ENCODE measurements at places on chromosomes 13 and 19.

DNA sequence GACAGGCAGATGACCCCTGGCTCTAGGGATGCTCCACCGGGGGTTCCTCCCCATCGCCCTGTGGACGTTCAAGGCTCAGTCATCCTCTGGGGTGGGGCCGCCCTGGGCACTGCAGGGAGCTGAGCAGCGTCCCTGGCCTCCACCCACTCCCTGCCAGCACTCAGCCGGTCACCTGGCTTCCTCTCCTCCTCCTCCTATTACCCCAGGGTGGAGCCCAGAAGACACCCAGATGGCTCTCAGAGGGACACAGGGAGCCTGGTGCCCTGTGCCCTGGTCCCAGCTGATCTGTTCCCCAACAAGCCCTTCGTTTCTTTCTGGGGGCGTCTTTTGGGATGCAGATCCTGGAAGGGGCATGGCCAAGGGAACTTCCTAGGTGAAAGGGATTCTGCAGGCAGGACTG is 3.7 kb upstream of the MKNK2 start:
- DNase-seq, result no peak

GRCh38 chr13:80436571-80437169 is 95.7 kb upstream of the SPRY2 start:
- DNase-seq, result no peak

- no peak for DNase-seq
These were observed 116.0 kb downstream of the TEX29 start for GRCh38 chr13:111436446-111436845.

GRCh38 chr19:3982701-3983541 is 2.3 kb downstream of the EEF2 start:
- DNase-seq, result peak; percentile 23

GRCh38 chr13:94267581-94268366 is 211.7 kb downstream of the DCT start:
- no peak for DNase-seq

DNA sequence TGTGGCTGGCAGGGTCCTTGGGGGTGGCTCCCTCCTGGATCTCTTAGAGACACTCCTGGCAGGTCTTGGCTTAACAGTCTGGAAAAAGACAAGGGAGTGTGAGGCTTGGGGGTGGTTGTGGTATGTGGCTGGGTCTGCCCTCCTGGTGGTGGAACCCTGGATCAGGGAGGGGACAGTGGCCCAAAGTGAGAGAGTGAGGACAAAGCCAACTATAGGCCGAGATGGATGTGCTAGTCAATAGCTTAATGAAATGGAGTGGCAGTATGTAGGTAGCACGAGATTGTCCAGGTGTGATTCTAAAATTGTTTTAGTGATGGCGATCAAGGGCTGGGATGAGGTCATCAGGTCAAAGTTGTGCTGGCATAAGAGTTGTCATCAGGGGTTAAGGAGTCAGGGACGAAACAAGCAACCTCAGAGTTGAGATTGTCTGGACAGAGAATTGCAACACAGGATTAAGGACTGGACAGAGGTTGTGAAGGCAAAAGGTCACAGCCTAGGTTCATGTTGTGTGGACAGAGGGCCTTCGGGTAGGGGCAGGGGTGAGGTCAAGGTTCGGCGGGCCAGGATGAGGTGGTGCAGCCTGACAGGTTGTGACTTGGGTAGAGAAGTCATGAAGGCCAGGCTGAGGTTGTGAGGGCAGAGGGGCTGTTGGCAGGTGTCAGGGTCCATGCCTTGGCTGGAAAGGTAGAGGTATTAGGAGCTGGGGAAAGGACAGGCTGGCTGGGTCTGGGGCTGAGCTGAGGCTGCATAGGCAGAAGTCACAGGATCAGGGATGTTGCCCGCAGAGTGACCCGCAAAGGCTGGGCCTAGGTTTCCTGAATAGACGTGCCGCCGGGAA is 4.5 kb upstream of the RASAL3 start:
- no peak for DNase-seq

DNA sequence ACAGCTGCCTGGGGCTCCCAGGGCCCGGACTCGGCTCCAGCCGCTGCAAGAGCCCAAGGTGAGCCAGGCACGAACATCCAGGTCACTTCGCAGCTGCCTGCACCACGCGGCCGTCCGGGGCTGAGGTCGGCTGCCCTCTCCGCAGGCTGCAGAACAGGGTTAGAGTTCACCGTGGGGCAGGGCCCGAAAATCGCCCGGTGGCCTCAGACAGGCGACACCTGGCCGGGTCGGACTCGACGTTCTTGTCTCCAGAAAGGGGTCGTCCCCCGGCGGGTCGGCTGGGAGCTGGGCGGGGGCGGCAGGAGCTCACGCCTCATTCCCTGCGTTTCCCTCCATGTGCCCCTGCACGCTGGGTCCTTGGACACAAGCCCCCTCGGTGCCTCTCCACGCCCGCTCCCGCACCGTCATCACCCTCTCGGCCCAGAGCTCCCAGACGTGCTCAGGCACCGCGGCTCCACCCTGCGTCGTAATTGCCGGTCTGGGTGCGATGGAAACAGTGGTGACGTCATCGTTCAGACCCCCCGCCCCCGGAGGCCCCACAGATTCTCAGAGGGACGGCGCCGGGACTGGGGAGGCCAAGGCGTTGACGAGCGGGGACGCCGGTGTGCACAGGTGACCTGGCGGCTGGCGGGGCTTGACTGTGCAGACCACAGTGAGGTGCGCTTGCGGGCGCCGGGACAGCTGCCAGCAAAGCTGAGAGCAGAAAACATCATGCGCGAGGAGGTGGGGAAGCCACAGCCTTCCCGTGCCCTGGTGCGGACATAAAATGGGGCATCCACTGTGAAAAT is 4.0 kb upstream of the GRIN3B start:
- DNase-seq, result peak; percentile 69

GRCh38 chr19:17107546-17108452 is 32.2 kb downstream of the MYO9B start:
- no peak for DNase-seq

GRCh38 chr13:22800526-22801401 is 380.0 kb upstream of the SGCG start:
- no peak for DNase-seq

Data from GM12891 (cell line).